NCI-H460 (cell line): ENCODE measurements at places on chromosomes 16 and 17. TPM values are rescaled to one million over a fixed set of nuclear protein-coding genes. Genes with fewer than 3 reads are reported as not detected.

GRCh38 chr16:31052114-31052513 lies 18.8 kb downstream of the STX4 start:
- DNase-seq: peak; percentile 76

Gene HSPB9
- 0.07 TPM in 1 of 2 replicates, not detected in the other for total RNA-seq

Gene KATNIP
- total RNA-seq: 13.9 and 14.3 TPM in 2 replicates

Gene CFAP97D1
- 0.09 TPM in 1 of 2 replicates, not detected in the other for total RNA-seq

DNA sequence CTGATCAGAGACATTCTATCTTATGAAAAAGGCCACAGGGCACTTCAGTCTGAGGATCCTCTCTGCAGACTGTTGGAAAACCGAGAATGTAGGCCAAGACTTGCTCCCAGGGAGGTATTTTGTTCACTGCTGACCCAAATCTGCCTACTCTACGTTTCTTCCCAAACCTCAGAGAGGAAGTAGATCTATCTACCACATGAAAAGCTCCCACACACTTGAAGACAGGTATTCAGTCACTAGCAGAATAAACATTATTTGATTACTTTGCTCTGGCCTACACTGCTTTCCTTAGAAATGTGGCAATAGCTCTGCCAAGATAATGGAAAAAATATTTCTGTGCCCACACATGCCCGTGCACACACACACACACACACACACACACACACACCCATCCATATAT lies 164.6 kb downstream of the CDH11 start:
- no peak for DNase-seq

Gene MYADML2
- not detected in 2 replicates for total RNA-seq
